ENCODE measurements at places on chromosomes 3 and 15. TPM values are rescaled to one million over a fixed set of nuclear protein-coding genes. Genes with fewer than 3 reads are reported as not detected.

The CD276 gene
- 194 TPM for total RNA-seq

The OR5K2 gene
- not detected for total RNA-seq

The DOCK3 gene
- total RNA-seq: not detected

The SPG21 gene
- total RNA-seq: 74.1 TPM

The VGLL3 gene
- total RNA-seq: 0.65 TPM
